ENCODE measurements at places on chromosomes 12 and 14.

- no peak for DNase-seq
These were observed 121.8 kb upstream of the PLXNC1 start for GRCh38 chr12:94026596-94026995.

GRCh38 chr12:3700861-3701260, 52.0 kb downstream of the CRACR2A start:
- no peak for DNase-seq

DNA sequence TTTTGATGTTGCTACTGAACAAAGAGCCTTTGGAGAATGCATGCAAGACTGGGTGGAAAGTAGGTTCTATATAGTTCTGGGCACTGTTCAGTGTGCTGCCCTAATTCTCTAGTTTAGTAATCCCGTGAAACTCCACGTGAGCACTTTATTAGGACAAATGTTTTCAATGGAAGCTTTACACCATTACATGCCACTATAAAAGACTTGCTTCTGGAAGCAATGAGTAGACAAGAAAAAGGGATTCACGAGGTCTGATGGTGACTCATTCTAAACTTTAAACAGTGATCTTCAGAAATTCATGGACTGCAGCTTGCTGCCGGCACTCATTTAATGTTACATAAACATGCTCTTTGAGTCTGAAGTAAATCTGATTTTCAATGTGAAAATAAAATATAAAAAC, 22.3 kb downstream of the ATG14 start:
- no peak for DNase-seq

GRCh38 chr14:69705706-69706105, 61.2 kb upstream of the SRSF5 start:
- DNase-seq = no peak

- DNase-seq = no peak
These were observed 78.9 kb downstream of the AEBP2 start for GRCh38 chr12:19518209-19518608.

GRCh38 chr14:101233021-101233366, 328.3 kb upstream of the DIO3 start:
- peak; percentile 67 for DNase-seq

DNA sequence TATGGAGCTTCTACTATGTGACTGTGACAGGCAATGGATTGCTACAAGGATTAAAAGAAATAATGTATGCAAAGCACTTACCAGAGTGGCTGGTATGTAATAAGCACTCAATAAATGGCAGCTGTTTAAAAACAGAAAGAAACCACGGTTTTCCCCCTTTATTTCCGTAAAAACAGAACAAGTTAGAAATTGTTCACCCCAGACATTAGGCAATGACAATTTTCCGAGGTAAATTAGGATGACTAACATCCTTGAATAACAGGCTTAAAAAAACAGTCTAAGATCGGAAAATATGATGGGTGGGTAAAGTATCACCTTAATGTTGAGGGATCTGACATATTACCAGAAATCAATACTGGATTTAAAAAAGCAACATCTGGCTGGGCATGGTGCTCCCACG, 20.9 kb upstream of the CNIH1 start:
- no peak for DNase-seq

DNA sequence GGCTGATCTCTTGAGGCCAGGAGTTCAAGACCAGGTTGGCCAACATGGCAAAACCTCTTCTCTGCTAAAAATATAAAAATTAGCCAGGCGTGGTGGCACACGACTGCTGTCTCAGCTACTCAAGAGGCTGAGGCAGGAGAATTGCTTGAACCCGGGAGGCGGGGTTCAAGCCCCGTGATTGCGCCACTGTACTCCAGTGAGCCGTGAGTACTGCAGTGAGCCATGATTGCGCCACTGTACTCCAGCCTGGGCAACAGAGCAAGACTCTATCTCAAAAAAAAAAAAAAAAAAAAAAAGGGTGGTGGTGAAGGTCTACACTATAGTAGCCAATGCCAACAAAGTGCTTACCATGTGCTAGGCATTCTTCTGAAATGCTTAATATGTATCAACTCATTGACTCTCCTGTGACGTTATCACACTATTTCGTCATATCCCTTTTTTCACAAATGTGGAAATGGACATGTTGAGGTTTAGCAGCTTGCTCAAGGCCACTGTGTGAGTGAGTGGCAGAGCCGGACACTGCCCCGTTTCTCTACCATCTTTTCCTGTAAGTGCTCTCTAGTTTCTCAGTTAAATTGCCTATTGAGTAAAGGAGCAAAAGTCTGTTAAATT, 59.6 kb downstream of the GNS start:
- no peak for DNase-seq

GRCh38 chr12:51864833-51865670, 16.5 kb upstream of the FIGNL2 start:
- no peak for DNase-seq

DNA sequence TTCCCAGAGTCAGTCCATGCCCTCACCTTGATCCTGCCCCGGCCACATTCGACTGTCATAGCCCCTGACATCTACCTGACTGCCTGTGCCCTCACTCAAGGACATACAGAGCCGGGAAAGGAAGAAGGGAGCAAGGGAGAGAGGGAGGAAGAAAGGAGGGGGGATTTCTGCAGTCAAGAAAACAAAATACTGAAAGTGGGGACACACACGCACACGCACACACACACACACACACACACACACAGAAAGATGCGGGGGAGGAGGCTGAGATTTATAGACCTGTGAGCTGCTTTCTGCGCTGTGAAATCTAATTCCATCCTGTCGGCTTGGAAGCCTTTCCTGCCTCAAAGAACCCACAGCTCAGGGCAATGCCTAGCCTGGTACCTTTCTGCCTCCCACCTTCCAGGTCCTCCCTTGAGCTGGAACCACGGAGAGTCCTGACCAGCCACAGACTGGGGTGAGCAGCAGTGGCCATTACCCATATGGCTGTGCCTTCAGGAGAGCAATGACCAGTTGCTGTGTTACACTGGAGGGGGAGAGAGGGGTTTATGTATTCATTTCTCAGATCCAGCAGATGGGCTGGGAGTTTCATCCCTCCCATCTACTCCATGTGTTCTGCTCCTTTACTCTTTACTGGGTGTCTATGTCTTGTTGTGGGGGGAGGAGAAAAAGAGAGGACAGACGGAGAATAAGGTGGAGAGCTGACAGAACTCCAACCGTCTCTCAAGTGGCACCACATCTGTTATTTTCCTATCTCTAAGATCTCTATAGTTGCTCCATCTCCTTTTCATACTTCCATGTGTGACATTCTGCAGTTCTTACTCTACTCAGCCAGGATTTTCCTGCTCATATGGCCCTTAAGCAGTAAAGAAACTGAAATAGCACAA, 12.9 kb downstream of the C14orf93 start:
- DNase-seq = no peak

DNA sequence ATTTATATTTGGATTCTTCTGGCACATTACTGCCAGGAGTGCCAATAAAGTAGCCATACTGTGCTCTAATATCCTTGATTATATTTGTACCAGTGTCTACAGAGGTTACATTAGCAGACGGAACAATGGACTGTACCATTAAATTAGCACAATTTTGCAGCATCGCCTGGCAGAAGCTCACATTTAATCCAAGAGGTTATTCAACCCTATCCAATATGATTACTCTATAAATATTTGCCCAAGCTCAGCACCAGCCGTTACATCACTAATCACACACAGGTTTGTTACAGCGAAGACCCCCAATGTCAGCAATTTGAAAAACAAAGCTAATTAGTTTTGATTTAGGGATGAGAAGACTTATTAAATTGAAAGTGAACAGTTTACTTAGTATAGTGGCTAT, 16.9 kb upstream of the MGST1 start:
- no peak for DNase-seq

DNA sequence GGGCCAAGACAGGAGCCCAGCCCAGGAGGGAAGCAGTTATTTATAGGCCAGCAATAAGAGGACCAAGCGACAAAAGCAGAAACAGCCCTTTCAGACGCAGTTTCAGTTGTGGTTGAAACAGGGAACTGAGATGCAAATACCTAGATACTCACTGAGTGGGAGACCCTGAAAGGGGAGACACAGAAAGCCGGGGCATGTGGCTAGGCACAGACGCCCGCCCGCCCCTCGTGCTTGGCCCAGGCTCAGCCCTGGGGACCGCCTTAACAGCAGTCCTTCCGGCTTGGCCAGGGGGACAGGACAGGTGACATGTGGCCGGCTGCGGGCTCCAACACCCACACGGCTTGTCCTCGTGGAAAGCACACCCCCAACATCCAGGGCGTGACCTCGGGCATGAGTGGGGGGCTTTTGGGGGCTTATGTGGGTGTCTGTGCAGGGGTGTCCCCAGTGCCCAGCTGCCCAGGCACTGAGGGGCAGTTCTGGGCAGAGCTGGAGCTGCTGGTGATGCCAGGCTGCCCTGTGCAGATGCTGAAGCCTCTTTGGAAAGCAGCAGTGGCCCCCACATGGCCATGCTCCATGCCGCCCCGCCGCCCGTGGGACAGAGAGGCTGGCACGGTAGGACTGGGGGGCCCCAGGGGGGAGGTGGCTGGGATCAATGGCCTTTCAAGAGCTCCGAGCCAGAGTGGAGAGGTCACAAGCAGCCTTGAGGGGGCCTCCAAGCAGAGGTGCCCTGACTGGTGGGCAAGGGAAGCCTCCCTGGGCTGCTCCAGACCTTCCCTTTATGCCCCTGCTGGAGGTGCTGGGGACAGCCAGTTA, 2.1 kb downstream of the PLD4 start:
- no peak for DNase-seq

- no peak for DNase-seq
These were observed 5.5 kb downstream of the PABPN1 start for GRCh38 chr14:23326491-23327332.

- DNase-seq = peak; percentile 86
These were observed 143.7 kb downstream of the AKAP6 start for GRCh38 chr14:32472512-32473463.

- no peak for DNase-seq
These were observed 1.1 kb upstream of the TUBA1A start for GRCh38 chr12:49189731-49190716.

DNA sequence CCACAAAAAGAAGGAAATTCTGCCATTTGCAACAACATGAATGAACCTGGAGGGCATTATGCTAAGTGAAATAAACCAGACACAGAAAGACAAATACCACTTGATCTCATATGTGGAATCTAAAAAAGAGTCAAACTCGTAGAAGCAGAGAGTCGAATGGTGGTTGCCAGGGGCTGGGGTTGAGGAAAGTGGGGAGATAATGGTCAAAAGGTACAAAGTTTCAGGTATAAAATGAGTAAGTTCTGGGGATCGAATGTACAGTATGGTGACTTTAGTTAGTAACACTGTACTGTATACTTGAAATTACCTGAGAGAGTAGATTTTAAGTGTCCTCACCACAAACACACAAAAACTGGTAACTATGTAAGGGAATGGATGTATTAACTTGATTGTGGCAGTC, 129.4 kb downstream of the PPM1H start:
- no peak for DNase-seq

GRCh38 chr14:96987086-96987474, 189.9 kb downstream of the VRK1 start:
- DNase-seq = no peak

DNA sequence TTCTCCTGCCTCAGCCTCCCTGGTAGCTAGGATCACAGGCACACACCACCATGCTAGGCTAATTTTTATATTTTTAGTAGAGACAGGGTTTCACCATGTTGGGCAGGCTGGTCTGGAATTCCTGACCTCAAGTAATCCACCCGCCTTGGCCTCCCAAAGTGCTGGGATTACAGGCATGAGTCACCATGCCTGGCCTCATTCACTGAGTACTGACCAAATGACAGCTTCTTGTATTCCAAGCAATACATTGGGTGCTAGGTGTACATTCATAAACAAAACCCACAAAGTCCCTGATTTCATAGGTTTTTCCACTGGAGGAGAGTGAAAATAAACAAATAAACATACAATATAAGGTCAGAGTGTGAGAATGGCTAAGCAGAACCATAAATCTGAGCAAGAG, 136.3 kb downstream of the HELB start:
- DNase-seq = no peak

DNA sequence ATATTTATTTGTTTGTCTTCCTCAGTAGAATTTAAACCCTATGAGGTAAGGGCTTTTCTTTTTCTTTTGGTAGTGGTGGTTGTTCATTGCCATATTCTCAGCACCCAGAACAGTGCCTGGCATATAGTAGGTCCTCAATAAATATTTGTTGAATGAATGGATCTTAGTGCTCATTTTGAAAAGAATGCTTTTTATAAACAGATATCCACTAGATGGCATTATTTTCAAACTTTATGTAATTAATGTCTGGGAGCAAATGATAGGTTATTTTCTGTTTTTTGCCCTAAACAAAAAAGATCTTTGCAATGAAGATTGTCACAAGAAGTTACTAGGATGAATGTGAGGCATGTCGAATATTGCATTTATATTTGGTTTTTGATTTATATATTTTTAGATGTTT, 64.1 kb downstream of the RAD51B start:
- DNase-seq = no peak

DNA sequence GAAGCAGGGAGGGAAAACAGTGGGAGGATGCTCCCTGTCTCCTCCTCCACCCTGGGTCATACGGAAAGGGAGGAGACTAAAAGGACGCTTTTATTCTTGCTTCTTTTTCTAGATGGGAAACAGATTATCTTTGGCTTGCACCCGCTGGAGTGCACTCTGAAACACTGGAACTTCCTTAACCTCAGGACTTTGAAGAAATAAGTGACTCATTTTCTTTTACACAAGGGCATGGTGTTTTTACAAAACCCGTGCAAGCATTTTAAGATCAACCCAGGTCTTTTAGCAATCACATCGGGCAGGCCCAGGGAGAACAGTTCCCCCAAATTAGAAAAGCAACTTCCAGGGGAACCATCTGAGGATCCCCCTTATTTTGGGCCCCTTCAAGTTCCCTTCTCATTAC, 80.9 kb upstream of the TSPAN11 start:
- DNase-seq = no peak

GRCh38 chr14:79658221-79658620, 553.1 kb downstream of the DIO2 start:
- no peak for DNase-seq

DNA sequence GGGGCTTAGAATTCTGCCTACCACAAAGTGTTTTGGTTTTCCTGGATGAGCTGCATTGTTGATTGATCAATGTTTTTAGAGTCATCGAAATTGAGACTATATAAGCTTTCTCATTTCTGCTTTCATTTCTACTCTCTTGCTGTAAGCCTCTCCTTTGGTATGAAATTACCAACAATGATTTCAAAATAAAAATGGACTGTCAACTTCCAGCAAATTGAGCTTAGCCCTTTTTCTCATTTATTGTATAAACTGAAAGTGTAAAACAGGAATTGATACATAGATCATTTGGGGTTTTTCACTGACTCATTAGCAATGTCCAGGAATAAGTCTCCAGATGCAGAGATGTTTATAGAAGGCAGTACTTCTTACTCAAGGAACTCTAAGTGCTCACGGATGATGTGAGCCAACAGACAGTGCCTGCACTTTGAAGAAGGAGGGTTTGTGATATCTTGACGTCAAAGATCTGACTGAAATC, 20.0 kb upstream of the PCNX1 start:
- DNase-seq = no peak

- no peak for DNase-seq
These were observed 1.3 kb upstream of the MAP3K9 start for GRCh38 chr14:70810621-70811020.

DNA sequence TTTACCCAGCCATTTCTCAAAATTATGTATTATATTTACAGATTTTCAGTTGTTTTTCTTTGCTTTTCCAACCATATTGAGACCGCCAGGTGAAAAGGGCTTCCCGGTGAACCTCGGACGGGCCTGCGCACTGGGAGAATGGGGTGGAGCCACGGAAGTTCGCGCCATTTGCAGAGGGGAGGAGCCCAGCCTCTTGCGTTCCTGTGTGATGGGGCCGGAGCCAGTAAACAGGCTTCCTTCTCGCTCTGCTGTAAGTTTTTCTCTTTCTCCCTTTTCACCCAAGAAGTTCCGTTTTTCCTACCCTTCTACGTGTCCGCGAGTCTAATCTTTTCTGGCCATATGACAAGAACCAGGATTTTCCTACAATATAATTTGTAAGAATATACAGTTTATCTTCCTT, 1108.8 kb upstream of the SEL1L start:
- peak; percentile 27 for DNase-seq
